ENCODE measurements at places on chromosomes 5 and 9.

DNA sequence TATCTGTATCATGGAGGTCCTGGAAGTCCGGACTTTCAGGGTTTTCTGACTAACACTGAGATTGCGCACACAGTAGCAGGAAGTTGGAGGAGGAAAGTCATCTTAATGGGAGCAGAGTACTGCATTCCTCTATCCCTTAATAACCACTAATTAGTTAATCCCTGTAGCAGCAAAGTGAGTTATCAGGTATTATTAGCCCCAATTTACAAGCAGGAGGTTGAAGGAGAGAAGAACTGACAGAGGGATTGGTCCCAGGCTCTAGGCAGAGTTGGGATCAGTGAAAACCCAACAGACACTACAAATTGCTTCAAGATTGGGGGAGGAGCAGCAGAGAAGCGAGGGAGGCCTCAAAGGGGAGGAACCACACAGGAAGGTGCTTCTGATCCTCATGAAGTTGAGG lies 74.5 kb upstream of the XPA start:
- DNase-seq: no peak

- no peak for DNase-seq
Observed at GRCh38 chr5:113578091-113578490, 64.6 kb downstream of the YTHDC2 start.

DNA sequence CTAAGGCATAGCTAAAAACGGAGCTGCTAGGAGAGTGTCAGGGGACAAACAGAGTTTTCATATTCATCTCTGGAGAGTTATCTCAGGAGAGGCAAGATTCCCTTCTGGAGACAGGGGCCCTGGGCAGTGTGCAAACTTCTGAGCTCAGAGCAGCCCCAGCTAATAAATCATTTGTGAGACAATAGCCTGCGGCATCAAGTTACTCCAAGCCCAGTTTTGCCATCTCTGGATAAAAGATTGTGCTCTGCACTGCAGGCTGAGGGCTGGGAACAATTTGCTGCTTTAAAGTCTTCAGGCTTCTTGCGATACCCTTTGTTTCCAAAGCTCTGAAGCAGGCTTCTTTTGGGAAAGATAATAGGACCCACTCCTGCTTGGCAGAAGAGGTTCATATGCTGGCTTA lies 164.3 kb upstream of the BRINP1 start:
- DNase-seq: no peak

DNA sequence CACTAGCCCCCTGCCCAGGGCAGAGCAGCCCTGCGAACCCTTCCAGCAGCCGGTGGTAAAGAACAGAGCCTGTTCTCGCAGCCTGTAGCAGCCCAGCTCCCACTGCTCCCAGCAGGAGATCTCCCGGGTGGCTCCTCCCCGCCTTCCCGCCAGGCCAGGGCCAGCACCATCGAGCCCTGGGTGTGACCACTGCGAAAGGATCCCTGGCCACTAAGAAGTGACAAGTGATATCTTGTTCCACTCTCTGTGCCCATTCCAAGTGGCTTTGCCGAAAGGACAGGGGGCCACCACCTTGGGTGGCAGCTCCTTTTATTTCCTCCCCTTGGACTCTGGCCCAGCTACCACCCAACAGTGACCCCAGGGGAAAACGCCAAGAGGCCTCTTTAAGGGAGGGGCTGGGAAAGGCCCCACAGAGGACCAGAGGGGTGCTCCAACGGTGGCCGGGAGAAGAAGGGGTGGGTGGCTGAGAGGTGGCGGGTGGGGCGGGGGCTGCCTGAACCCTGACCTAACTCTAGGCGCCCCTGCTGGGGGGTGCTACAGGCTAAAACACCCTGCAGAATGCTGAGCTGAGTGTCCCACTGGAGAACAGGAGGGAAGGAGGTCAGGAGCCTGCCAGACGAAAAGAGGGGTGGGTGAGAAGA lies 1.6 kb downstream of the NACC2 start:
- DNase-seq: no peak

GRCh38 chr9:129166623-129167557 lies 11.2 kb downstream of the IER5L start:
- DNase-seq: peak; percentile 33

- DNase-seq: no peak
Observed at GRCh38 chr5:178519804-178520203, 70.4 kb downstream of the COL23A1 start.

DNA sequence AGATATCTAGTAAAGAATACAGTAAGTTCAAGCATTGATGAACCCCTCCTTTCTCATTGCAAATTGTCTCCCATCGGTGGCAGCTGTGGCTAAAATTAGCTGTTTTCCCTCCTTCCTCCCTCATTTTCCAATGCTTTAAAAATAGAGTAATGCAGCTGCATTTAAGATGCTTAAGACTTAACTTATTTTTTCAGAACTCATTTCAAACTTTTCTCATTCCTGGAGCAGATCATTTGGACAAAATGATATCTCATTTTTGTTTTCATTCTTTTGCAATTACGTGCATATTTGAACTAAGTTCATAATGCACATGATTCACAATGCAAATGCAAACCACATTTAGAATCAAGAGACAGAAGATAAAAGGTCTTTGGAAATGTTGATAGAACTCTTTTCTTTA lies 14.6 kb downstream of the HSPB3 start:
- DNase-seq: peak; percentile 63
